MG63 (cell line): ENCODE measurements at places on chromosomes 6 and 20. TPM values are rescaled to one million over a fixed set of nuclear protein-coding genes. Genes with fewer than 3 reads are reported as not detected.
A peak's percentile ranks its signal among the peaks of the same experiment; 100 is the strongest.

GRCh38 chr20:51492167-51493092 lies 50.1 kb downstream of the NFATC2 start:
- DNase-seq = no peak

GRCh38 chr20:9374480-9374879 lies 139.9 kb upstream of the LAMP5 start:
- DNase-seq = no peak

GRCh38 chr20:19626896-19627295 lies 131.2 kb upstream of the RIN2 start:
- DNase-seq = no peak

DNA sequence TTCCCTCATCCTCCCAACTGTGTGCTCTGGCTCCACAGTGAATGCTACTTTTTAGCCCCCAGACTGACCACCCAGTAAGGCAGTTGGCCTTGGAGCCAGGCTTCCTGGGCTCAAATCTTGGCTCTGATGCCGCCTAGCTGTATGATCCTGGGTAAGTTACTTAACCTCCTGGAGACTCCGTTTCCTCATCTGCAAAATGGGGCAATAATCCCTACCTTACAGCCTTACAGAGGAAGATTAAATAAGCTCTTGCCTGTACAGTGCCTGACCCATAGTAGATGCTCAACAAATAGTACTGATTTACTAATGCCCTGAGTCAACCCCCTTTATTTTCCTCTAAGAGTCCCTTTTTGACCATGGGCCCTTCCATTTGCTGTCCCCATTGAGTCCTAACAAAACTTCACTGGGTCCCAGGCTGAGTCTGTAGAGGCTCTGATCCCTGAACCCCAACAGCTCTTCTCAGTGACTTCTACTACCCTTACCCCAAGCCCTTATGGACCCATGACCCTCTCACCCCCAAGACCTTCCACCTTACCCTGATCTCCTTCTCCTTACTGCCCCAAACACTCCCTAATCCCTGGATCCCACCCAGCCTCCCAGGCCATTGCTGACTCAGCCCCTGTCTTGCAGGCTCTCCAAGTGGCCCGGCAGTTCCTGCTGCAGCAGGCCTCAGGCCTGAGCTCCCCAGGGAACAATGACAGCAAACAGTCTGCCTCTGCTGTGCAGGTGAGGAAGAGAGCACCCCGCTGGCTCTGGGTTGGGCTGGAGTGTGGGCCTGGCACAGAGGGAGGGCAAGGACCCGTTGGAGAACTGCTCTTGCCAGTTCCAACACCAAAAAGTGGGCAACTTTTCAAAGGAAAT lies 31.4 kb downstream of the FOXP4 start:
- DNase-seq = peak; percentile 66

DNA sequence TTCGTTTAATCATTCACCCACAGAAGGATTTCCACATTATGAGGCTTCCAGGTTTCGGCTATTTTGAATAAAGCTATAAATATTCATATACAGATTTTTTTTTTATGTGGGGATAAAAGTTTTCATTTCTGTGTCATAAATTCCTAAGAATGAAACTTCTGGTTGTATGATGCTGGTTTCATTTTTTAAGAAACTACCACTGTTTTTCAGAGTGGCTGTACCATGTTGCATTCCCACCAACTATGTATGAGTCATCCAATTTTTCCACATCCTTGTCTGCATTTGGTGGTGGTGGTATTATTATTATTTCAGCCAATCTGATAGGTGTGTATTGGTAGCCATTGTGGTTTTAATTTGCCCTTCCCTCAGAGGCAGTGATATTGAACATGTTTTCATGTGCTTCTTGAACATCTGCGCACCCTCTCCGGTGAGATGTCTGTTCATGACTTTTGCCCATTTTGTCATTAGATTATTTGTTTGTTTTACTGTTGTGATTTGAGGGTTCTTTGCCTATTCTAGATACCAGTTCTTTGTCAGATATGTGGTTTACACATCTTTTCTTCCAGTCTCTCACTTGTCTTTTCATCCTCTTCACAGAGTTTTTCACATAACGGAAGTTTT lies 75.5 kb downstream of the DOK5 start:
- no peak for DNase-seq

CPXM1 gene
- total RNA-seq = 1.2 TPM in 1 of 2 replicates, not detected in the other

GRCh38 chr20:35018590-35019371 lies 63.1 kb downstream of the MYH7B start:
- DNase-seq = no peak

DNA sequence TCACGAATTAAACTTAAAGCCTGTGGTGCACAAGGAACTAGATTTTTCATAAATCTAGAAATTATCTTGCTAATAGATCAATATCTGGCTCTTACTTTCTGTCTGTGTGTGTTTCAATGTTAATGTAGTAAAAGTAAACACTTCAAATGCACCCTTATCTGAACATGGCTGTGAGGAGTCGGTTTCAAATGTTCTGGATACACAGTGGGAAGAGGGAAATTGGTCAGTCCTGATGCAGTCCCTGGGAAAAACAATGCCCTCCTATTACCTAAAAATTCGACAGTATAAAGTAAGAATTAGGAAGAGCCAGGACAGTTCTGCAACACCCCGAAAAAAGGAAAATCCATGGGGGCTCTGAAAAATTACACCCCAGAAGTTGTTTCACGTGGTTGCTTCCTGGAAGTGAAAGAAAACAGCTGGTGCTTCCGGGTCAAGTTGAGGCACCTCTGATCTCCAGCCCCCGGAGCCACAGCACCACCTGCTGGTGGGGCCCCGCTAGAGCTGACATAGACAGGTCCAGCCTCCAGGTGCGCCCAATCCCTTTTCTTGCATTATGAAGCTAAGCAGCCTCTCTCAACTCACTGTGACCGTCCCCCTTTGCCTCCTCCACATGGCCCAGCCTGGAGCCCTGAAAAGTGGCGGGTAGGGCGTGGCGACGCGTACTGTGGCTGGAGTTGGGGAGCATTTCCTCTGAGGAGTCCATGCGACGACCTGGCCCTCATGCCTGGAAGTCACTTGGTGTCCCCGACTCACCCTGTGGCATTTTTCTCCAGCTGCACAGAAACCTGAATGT lies 8.3 kb downstream of the SEMG2 start:
- peak; percentile 31 for DNase-seq

C6orf141 gene
- total RNA-seq = 0.63 and 1.1 TPM in 2 replicates

DNA sequence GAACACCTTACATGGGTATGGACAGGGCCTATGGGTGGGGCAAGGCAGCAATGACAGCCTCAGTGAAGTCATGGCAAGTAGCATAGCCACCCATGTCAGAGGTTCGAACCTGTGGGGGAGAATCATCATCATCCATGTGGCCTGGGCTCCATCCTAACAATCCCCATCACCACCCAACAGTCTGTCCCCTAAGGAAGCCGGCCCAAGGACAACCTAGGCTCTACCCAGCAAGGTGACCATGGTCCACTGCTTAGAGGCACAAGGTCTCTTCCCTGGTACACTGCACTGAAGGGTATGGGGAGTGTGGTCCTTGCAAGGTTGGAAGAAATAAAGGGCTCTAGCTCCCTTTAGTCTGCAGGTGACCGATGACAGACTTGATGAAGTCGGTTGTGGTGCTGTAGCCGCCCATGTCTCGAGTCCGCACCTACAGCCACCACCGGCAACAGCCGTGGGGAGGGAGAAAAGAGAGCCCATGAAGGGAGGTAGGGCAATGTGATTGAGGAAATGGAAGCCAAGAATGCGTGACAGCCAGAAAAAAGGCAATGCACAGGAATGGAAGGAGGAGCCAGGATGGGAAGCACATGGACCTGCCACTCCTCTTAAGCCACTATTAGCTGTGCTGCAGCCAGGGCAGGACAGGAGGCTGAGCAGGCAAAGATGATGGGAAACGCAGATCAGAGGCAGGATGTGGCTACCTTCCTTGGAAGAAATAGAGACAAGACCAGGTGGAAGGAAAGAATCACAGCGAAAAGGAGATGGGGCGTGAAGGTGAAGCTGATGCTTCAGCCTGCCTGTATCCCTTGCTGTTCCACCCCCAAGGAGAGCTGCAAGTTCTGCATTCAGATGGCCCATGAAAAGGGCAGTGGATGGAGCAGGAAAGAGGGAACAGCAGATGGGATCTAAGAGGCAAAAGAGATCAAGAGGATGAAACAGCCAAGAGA lies 5.3 kb downstream of the IDH3B start:
- peak; percentile 9 for DNase-seq

PTCRA gene
- total RNA-seq = not detected in 2 replicates

NMBR gene
- not detected in 2 replicates for total RNA-seq

- peak; percentile 75 for DNase-seq
These were observed 237.5 kb upstream of the TAB2 start for GRCh38 chr6:149079911-149080491.

DDX43 gene
- not detected in 2 replicates for total RNA-seq

MCHR2 gene
- not detected in 2 replicates for total RNA-seq

IP6K3 gene
- total RNA-seq = not detected in 2 replicates

GRCh38 chr6:34056305-34057108 lies 89.4 kb downstream of the GRM4 start:
- DNase-seq = no peak

GSTA1 gene
- 2.2 TPM in 2 replicates for total RNA-seq

- no peak for DNase-seq
These were observed 30.0 kb upstream of the RALY start for GRCh38 chr20:33963751-33964150.

DNA sequence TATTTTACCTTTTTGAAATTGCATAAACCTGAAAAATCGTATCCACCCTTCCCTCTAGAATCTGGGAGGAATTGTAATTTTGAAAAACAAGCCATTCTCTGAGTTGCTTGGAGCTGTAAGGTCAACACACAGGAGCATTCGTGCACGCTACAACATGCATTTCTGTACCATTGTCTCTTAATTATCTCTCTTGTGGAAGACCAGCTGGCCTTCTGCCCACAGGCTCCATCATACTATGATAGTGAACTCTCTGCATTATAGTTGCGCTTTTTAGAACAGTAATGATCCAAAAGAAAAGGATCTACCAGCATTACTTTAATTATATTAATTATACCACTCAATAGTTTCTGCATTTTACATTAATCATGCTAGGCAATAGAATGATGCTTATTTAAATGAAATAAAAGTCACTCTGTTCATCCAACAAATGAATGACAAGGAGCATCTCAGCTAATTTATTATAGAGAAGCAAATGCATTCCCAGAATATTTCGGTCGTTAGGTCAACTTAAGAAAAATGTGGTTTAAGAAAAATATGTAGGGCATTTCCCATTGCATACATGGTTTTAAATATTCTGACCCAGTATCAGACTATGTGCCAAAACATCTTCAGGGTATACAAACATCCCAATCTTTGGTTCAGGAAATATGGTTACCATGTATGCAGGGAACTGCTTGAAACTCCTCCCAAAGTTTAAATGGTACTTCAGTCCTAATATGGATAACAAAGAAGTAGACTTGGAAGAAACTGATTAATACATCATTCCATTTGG lies 263.5 kb downstream of the TFAP2A start:
- peak; percentile 17 for DNase-seq

PKHD1 gene
- 0.22 TPM in 1 of 2 replicates, not detected in the other for total RNA-seq

DNA sequence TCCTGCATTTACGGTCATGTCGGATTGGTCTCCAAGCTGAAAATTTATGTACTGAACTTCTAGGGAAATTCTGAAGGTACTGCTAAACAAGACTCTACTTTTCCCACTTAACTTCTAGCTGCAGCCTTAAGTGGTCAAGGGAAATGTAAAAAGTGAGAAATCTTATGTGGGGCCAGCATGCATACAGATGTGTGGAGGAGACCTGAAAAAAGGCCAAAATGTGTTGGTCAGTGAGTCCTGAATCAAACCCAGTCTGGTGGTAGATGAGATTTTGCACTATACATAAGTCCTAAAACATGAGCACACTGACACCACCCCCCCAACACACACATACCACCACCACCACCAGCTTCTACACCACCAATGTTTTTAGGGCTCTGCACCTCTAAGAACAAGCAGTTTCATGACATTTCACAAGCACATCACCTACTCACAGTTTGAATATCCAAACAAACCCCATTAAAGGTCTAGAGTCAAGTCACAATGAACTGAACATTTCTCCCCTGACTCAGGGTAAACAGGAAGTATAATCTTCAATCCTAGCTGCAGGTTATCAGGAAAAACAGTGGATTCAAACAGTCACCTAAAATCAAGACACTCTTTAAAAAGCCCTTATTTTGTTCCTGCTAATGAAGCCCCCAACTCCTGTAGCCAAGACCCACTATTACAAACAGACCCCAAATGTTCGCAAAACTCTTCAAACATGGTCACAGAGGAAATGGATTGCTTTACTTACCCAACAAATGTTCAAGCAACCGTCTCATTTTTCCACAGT lies 1.6 kb downstream of the ZMYND8 start:
- no peak for DNase-seq

CALHM6 gene
- 0.16 and 1.7 TPM in 2 replicates for total RNA-seq

FAM162B gene
- 0.26 TPM in 1 of 2 replicates, not detected in the other for total RNA-seq

DNA sequence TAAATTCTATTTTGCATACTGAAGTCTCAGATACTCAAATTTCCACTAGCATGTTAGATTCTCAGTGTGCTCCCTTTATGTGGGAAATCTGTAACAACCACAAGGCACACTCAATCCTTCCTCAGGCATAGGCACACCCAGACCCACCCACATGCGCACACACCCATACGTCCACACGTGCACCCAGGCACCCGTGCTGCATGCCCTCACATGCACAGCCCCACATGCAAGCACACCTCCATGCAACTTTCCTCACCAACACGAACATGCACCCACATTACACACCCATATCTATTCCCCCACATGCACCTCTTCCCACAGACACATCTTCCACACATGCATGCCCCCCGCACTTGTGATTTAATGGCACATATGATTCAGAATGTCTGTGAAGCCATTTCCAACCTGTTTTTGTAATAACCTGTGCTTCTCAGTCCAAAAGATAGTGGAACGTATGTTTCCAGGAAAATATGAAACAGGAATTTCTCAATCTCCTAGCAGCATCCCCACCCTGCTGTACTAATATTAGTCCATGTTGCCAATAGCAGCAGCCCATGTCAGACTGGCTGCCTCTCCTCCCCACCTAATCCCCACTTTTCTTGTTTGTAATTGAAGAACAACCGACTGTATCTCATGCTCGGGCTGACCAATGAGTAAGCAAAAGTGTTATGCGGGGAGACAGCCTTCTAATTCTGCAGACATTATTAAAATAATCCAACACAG lies 11.3 kb upstream of the CYP24A1 start:
- no peak for DNase-seq

DNA sequence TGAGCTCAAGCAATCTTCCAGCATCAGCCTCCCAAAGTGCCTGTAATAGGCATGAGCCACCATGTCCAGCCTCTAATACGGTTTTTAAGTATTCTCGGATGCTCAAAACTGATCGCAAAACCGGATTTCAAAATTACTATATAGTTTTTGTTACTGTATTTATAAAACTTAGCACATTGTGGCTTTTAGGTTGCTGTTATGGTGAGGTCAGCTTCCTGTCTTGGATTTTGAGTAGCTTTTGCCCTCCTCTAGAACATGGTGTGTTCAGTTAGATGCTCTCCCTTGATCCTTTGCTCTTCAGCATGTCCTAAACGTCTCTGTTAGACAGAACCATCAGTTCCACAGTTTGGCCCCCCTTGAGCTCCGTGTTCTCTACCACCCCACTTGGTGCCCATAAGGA lies 96.2 kb downstream of the RPP40 start:
- no peak for DNase-seq

DNA sequence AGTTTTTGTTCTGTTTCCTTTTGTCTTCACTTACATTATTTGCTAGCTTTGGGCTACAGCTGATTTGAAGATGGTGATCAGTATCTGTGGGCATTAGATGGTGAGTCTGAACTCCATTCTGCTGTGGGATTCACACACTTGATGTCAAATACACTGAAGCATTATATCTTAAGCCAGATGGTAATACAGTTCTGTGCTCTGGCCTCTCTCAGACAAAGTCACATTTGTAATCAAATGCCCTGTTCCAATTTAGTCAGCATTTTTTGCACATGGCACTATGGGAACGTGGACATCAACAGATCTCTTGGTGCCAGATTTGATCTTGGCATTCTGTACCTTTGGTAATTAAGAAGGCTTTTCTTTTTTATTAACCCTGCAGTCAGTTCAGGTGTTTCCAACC lies 56.0 kb downstream of the SASH1 start:
- DNase-seq = no peak

COL9A1 gene
- total RNA-seq = not detected in 2 replicates
